ENCODE measurements at places on chromosomes 6 and 20.

DNA sequence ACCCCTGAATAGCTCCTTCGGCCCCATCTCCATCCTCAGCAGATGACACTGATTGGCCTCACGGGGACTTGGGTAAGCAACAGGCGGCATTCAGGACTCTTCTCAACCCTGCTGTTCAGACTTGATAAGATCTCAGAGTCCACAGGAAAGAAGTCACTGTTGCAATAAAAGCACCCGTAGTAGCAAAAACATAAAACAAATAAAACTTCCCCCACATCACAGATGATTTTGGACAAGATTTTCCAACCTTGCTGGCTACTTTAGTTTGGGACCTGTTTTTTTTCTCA is 17.1 kb upstream of the C20orf144 start:
- DNase-seq: no peak

DNA sequence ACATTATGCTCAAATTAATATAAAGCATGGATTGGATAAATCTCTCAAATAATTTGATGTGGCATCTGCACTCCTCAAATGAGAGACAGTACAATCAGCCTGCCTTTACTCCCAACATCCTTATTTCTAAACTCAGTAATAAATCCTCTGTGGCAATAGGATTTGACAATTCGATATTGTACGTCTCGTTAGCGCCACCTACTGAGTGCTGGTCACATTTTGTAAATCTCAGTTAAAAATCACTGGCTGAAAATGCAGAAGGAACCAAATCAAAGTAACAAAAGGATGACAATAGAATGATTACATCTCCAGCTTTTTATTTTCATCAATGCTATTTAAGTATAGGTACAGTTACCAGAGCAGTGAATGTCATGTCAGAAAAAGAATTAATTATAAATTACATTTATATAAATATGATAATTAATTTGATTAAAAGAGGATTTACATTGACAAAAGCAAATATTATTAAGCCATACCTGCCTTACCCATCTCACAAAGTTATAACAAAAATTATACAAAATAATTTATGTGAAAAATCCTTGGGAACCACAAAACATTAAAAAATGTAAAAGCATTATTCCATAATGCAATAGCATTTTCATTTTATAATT is 20.2 kb upstream of the GJE1 start:
- peak; percentile 69 for DNase-seq

GRCh38 chr6:18055098-18055497 is 67.4 kb downstream of the NHLRC1 start:
- DNase-seq: no peak

DNA sequence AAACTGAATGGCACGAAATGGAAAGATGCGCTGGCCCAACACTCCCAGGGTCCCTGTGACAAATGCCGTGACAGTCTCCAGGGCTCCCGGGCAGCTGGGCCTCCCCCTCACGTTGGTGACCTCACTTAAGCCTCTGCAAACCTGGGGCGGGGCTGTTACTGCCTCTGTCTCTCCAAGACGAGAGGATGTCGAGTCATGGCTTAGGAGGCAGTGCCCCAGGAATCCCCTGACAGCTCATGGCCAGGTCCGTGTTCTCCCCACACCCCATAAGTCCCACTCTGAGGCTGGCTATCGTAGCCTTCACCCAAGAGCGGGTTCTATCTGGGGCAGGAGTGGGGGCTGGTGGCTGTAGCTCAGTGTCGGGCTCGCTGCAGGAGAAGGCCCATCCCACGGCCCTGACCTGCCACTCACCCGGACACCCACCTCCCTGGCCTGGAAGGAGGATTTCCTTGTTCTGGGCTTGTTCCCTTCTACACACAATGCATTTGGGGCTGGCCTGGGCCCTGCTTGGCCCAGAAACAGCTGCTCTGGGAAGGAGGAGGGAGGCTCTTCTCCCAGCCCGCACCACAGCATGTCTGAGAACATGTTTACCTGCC is 5.6 kb upstream of the RPS21 start:
- no peak for DNase-seq

DNA sequence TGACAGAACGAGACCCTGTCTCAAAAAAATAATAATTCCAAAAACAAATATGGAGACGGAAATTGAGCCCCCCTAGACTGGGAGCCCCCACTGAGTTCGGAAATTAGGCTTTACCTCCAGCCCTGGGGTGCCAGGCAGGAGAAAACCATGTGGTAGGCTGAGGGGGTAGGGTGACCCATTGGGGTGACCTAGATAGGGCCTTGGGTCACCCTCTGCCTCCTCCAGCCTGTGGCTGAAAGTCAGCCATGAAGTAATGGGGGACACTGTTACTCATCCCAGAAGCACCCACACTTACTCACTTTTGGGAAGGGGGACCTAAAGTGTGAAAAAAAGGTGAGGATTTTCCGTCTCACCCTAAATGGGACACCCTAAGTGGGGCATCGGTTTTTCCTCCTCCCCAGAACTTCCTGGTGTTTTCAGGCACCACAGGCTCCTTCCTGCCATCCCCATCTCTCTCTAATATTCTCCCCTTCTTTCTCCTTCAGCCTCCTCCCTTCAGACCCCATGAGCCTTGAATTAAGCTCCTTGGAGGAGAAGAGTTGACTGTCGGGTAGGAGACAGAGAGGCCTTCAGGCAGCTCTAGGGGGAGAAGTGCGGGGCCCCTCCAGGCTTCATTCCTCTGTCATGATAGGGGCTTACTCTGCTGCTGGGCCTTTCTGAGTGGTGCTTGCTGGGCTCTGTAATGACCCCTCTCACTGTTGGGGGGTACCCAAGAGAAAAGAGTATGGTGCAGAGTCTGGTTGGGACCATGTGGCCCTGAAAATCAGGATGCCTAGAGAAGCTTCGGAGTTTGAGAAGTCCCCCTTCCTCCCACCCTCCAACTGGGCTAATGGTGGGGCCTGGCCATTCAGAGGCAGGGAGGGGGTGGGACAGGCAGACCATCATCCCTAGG is 2.4 kb downstream of the LTB start:
- no peak for DNase-seq

DNA sequence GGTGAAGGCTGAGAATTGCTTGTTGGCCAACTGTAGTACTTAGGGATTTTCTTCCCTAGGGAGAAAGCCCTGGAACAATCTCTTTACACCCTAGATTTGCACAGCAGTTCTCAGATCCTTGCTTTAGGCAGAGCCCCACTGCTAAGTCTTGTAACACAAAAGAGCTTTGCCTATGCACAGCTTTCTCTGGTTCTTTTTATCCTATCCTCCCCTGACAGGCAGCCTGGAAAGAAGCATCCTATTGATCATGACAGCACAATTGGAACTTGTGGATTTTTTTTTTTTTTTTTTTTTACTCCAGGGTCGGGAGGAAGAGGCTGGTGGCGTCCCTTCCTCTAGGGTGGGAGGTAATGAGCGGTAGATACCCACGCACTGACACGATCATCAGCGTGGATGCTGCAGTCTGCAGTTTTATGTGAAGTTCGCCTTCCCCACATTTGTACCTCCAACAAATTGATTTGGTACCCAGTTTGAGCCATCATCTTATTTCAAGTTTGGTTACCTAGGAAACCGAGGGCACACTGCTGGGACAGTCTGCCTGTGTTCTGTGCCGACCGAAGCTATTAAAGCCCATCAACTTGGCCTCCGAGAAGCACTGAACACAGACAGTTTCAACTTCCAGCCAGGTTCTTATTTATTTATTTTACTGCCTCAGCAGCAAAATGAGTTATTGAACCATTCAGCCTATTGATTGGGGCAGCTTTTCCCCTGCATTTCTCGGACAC is 110.1 kb downstream of the NRN1 start:
- DNase-seq: no peak

All from fibroblast of gingiva (primary cell).